ENCODE measurements at places on chromosomes 3 and 15.

GRCh38 chr3:168058481-168058880, 37.2 kb downstream of the GOLIM4 start:
- DNase-seq = no peak

GRCh38 chr3:117141812-117142211, 432.2 kb downstream of the TUSC7 start:
- DNase-seq = no peak

- DNase-seq = no peak
Observed at GRCh38 chr3:159356606-159357005, 554.8 kb downstream of the MFSD1 start.

- DNase-seq = no peak
Observed at GRCh38 chr15:50880206-50880605, 28.3 kb upstream of the AP4E1 start.

- peak; percentile 83 for DNase-seq
Observed at GRCh38 chr15:40330368-40330836, 6.9 kb downstream of the INAFM2 start.

GRCh38 chr3:103873021-103873420, 1438.2 kb downstream of the ZPLD1 start:
- DNase-seq = no peak
